ENCODE measurements at places on chromosomes 7 and 10.

DNA sequence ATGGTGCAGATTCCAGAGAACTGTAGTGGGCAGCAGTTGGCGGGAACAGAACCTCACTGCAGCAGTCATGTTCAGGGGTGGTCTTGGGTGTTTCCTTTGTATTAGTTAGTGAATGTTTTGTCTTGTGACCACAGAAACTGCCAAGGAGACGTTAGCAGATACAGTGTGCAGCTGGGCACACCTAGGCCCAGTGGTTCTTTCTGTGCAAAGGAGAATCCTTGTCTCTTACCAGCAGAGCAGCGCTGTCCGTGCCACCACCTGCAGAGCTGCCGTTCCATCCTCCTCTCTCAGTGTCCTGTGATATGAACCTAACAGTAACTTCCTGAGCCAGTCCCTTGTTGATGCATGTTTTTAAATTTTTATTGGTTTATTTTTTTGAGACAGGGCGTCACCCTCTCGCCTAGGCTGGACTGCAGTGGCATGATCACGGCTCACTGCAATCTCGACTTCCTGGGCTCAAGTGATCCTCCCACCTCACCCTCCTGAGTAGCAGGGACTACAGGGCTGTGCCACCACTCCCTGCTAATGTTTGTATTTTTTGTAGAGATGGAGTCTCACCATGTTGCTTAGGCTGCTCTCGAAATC, 60.6 kb downstream of the WDR37 start:
- no peak for DNase-seq

GRCh38 chr10:89942217-89942616, 240.8 kb downstream of the KIF20B start:
- no peak for DNase-seq

DNA sequence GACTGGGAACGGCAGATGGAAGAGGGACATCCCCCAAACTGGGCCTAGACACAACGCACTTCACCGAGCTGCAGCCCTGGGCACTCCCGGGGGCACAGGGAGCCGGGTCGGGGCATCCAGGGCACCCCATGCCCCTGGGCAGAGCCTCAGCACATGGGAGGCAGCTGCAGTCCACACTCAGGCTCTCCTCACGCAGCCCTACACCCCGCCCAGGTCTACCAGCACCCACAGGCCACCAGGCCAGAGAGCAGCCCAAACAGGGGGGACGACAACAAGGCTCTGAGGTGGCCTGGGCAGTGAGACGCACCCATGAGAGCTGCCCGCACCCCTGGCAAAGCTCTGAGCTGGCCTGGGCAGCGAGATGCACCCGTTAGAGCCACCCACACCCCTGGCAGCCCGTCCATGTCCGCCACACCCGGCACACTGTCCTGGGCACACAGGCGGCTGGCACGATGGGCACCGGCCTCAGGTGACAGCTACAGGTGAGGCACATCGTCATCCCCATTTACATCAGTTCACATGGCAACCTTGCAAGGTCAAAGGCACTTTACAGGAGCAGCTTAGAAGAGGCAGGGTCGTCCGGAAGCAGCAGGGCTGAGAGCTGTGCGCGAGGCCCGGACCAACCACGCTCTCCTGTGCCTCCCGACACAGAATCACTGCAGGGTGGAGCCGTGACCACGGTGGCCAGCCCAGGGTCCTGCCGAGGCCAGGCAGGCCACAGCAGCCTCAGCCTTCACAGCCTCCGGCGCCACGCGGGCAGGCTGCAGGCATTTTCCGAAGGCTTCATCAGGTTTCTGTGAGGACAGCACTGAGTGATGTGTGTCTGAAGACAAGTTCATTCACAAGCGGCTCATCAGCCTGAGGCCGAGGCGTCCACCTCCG, 228.6 kb downstream of the MAD1L1 start:
- no peak for DNase-seq

DNA sequence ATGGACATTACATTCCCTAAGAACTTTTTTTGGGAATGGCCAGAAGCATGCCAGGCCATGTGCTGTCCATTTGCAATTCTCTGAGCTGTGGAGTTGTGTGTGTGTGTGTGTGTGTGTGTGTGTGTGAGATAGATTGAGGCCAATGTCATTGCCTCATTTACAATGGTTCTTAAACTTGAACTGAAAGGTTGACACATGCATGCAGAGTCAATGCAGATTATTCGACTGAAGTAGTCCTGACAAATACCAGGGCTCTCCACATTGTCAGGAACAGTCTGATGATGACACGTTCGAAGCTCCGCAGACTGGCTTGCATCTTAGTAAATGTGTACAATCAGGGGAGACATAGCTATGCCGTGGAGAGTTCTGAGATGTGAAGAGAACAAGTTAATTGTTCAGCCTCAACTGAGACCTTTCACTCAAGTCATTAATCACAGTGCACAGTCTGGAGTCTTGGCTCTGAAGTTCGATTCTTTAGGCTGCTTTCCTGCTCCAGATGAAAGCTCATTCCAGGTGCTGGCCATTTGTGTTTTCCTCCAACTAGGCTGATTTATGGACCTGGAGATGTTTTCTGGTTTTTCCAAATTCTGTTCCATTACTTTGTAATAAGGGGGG, 921.9 kb downstream of the LRMDA start:
- DNase-seq, result no peak

GRCh38 chr10:94963901-94964300, 25.4 kb downstream of the CYP2C9 start:
- DNase-seq, result no peak

- peak; percentile 67 for DNase-seq
Observed at GRCh38 chr7:6272481-6273323, at the start of gene CYTH3. CYTH3 (minus strand) TSS chr7:6272624; CDS start chr7:6272507, 117 bp downstream.

GRCh38 chr10:78925800-78926319, 142.9 kb upstream of the ZMIZ1 start:
- DNase-seq, result no peak

DNA sequence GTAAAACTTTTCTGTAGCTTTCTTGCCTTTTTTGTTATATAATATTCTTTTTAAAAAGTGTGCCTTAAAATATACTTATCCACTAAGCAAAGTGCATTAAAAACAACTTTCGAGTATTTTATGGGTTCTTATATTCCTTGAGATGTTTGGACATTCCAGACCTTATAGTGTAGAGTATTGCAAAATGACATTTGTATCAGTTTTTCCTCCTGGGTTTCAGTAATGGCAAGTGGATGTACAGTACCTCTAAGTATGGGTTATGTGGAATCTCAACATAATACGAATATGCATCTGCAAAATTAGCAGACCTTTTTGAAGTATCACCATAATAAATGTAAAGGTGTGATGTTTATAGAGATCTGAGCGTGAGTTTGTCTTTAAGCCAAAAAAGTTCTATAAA, 2.7 kb downstream of the CDK13 start:
- no peak for DNase-seq

DNA sequence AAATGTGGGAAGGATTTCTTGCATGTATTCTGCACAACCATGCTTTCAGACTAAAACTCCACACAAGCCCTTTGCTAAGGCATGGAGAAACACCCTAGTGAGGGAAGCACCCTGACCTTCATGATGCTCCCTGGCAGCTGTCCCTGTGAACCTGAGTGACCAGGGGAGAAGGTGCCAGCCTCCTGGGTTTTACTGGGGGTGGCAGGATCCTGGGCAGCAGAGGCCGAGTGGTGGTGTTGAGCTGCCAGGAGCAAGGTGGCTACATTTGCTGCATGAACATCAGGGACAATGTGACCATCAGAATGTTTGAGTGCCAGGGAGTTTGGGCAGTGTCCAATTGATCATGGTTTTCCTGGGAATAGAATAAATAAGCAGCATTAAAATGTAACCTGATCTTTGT, 437.9 kb downstream of the TCERG1L start:
- no peak for DNase-seq

- no peak for DNase-seq
Observed at GRCh38 chr10:34789966-34790506, 25.1 kb downstream of the PARD3 start.

- no peak for DNase-seq
Observed at GRCh38 chr7:101420436-101420835, 57.8 kb downstream of the COL26A1 start.

- no peak for DNase-seq
Observed at GRCh38 chr7:123769371-123769770, 20.6 kb upstream of the WASL start.

GRCh38 chr7:55069271-55069792, 50.5 kb downstream of the EGFR start:
- DNase-seq, result no peak

DNA sequence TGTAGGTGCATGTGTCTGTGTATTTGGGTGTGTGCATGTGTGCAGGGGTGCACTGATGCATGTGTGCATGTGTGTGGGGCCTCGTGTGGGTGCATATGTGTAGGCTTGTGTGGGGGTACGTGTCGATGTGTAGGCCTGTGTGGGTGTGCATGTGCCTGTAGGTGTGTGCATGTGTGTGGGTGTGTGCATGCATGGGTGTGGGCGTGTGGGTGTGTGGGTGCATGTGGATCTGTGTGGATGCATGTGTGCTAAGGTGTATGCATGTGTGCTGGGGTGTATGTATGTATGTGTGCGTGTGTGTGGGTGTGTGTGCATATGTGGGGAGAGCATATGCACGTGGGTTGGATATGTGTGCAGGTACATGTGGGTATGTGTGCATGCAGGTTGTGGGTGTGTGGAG, 73.2 kb downstream of the NKX6-2 start:
- no peak for DNase-seq

- DNase-seq, result no peak
Observed at GRCh38 chr10:129163531-129163930, 303.5 kb upstream of the MGMT start.

GRCh38 chr10:79382491-79382941, 35.2 kb downstream of the PPIF start:
- DNase-seq, result no peak

GRCh38 chr10:62885684-62886461, 69.7 kb upstream of the EGR2 start:
- DNase-seq, result no peak

- no peak for DNase-seq
Observed at GRCh38 chr7:90661290-90662151, 65.4 kb downstream of the CDK14 start.

GRCh38 chr7:2824678-2825461, 19.2 kb downstream of the GNA12 start:
- DNase-seq, result no peak

GRCh38 chr7:30323006-30323355, 38.6 kb downstream of the ZNRF2 start:
- DNase-seq, result no peak

- no peak for DNase-seq
Observed at GRCh38 chr10:113454341-113455061, 98.4 kb upstream of the HABP2 start.

GRCh38 chr7:87483131-87483530, 7.7 kb upstream of the ABCB4 start:
- DNase-seq, result no peak

DNA sequence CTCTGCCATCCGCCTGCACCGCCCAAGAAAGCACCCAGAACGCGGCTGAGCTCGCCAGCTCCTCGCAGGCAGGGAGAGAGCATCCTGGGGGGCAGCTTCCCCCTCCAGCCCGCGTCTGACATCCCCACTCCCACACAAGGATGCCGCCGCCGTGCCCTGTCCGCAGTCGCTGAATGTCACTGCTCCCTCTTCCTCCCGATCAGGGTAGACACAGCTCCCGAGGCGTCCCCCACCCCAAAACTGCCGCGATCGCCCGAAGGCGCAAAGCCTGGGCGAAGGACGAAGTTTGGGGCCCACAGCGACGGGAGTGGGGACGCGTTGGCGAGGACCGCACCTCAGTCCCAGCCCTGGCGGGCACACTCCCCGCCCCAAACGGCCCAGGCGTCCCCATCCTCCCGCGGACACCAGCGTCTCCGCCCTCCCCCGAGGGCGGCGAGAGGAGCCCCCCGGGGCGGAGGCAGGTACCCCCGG, 1.5 kb upstream of the KAT6B start:
- DNase-seq, result peak; percentile 42

GRCh38 chr7:77242068-77242467, 42.4 kb upstream of the FGL2 start:
- no peak for DNase-seq

GRCh38 chr7:6533893-6534495, 17.3 kb downstream of the GRID2IP start:
- no peak for DNase-seq

GRCh38 chr7:135763261-135763660, 14.6 kb upstream of the FAM180A start:
- no peak for DNase-seq

DNA sequence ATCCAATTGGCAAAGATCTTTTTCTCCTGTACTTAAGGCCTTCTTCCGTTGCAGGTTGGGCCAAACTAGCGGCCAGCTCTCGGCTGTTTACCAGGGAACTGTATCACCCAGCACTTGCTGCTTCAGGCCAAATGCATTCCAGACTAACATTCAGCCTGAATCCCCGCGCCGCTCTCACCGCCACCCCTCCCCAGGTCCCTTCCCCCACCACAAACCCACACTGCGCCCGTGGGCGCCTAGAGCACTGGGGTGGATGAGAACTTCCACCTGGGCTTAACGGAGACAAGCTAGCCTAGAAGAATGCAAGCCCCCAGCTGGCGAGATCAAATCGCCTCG, 676 bp downstream of the TCAF1 start:
- DNase-seq, result peak; percentile 8

DNA sequence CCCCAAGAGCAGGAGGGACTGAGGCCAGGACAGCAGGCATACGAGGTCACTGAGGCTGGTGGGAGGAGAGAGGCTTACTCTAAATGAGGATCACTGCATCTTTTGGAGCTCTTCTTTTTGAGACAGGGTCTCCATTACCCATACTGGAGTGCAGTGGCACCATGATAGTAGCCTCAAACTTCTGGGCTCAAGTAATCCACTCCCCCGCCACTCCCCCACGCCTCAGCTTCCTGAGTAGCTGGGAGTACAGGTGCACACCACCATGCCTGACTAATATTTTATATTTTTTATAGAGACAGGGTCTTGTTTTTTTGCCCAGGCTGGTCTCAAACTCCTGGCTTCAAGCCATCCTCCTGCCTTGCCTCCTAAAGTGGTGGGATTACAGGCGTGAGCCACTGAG, 25.8 kb downstream of the OGDH start:
- DNase-seq, result no peak

DNA sequence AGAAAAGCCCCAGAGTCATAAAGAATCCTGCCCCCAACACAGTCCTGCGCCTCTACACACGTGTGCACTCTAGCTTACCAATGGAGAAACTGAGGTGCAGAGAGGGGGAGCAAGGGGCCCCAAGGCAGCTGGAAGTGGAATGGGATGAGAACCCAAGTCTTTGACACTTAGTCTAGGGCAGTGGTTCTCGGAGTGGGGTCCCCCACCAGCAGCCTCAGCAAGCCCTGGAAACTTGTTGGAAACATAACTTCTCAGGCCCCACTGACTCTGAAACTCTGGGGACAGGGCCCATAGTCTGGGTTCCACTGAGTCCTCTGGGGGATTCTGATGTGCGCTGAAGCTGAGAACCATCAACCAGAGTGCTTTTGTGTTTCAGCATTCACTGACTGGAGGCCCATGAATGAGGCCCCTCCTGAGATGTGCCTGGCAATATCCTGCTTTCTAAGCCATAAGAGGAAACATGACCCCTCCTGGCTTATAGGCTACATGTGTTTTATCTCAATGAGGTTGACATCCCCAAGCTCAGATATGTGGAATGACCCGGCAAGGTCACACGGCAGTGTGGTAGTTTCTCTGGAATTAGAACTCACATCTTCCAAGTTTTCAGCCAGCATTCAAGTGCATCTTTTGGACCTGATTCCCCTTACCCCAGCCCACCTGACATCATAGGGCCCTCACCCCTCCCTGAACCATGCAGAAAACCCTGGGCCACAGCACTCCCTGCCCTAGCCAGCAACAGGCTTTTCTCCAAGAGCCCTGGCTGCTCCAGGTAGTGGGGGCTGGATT, 147.3 kb upstream of the PCBD1 start:
- DNase-seq, result no peak

Measured in effector CD4-positive, alpha-beta T cell (primary cell).